ENCODE measurements at places on chromosomes 13 and 19.

- no peak for DNase-seq
Observed at GRCh38 chr19:6739883-6740588, 556 bp downstream of the TRIP10 start.

DNA sequence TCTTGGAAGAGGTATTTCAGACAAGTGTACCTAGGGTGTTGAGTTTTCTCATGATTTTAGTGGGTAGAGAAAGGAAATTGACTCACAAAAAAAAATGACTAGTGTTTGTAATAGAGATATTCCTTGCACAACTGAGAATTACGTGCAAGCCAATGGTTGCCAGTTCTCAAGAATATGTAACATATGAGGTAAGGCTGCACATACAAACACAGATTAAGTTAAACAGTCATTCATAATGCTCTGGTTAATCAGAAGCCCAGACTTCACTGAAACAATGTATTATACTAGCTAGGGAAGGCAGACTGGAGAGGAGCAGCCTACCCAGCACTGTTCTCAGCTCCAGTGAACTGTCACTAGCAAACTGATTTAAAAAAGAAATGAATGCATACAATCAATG, 418.3 kb downstream of the DIAPH3 start:
- no peak for DNase-seq

GRCh38 chr13:34507630-34508029, 434.4 kb upstream of the NBEA start:
- DNase-seq: no peak

DNA sequence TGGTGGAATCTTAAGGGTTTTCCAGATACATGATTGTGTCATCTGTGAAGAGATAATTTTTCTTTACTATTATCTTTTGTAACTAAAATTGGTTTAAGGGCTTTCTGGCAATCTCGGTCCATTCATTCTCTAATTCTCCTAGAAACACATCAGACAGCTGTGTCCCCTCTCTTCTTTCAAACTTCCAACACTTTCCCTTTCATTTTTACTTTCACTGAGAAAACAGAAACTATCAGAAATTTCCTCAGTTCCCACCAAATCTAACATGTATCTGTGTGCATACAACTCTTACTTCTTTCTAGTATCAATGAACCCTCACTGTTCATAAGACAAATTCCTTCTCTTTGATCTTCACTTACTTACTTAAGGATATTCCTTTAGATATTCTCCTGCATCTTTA, 40.2 kb downstream of the KCNRG start:
- no peak for DNase-seq

DNA sequence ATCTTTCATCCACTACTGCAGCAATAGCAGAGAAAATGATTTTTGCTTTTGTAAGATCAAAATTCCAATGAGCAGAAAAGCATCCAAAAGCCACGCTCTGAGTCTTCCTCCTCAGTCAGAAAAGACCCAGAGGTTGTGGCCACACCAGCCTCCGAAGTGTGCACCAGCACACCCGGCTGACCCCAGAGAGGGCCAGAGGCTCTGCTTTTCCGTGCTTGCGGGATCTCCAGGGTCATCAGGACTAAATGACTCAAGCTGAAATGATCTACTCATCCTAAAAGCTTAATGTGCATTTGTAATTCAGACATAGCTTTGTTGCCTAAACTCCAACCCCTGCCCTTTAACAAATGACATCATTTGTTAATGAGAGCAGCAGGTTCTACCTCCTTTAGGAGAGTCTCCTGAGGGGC, 16.5 kb downstream of the RXFP2 start:
- DNase-seq: no peak

GRCh38 chr19:27392027-27392632, 1820.8 kb downstream of the UQCRFS1 start:
- DNase-seq: no peak

DNA sequence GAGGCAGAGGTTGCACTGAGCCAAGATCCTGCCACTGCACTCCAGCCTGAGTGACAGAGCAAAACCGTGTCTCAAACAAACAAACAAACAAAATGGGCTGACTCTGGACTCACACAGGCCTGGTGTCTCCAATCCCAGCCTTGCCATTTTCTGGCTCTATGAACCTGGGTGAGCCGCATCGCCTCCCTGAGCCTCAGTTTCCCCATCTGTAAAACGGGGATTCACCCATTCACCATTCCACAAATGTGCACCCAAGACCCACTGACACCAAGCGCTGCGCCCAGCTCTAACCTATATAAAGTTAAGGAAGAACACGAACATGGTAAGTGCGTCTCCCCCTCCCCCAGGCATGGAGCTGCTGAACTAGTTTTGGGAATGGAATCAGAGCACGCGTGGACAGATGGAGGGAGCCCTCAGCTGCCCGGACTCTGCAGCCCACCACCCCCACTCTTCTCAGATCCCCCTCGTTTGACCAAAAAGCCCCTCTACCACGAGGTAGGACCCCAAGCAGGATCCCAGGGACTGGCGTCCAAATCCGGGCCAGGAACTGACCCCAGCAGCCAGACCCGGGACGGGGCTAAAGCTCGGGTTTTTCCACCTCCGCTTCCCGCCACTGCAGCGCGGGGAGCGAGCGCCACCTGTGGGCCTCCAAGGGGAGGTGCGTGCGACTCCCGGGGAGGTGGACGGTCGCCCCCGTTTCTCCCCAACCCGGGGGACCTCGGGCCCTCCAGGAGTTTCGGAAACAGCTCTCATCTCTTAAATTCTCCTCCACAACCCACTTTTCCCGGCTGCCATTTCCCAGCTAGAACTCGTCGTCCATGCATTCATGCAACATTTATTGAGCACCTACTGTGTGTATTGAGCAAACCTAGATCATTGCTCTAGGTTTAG, 33.0 kb upstream of the ADGRE5 start:
- no peak for DNase-seq

GRCh38 chr19:18967358-18968146, 26.5 kb upstream of the HOMER3 start:
- DNase-seq: no peak

GRCh38 chr13:39910041-39910440, 254.6 kb downstream of the COG6 start:
- no peak for DNase-seq

DNA sequence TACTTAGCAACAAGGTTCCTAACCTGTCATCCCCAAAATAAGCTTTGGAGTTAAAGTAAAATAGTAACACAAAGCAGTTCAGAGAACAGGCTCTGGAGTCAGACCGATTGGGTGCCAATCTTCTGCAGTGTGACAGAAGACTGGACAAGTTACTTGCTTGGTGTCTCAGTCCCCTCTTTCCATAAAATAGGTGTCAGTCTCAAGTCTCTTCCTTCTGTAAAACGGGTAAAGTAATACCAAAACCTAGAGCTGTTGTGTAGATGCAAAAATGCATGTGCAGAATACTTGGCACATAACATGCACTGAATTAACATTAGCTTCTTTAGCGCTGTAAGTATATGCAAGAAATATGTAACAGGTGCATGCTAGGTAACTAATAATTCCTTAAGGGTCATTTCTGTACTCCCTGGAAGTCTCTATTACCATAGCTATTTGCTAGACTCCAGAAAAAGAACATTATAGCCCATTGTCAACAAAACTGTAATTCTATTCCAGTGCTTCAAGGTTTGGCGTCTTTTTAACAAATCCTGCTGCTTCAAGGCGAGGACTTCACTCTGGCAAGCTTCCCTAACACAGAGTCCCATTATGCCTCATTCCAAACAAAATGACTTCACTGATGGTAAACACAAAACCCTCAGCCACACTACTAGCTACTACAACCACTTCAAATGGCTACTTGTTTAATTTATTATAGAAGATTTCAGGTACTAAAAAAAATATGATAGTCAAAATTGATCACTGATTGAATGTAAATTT, 32.8 kb downstream of the ELF1 start:
- no peak for DNase-seq

GRCh38 chr13:92224052-92224821, 825.8 kb downstream of the GPC5 start:
- no peak for DNase-seq

GRCh38 chr19:18777301-18778075, 13.6 kb downstream of the COMP start:
- DNase-seq: no peak

DNA sequence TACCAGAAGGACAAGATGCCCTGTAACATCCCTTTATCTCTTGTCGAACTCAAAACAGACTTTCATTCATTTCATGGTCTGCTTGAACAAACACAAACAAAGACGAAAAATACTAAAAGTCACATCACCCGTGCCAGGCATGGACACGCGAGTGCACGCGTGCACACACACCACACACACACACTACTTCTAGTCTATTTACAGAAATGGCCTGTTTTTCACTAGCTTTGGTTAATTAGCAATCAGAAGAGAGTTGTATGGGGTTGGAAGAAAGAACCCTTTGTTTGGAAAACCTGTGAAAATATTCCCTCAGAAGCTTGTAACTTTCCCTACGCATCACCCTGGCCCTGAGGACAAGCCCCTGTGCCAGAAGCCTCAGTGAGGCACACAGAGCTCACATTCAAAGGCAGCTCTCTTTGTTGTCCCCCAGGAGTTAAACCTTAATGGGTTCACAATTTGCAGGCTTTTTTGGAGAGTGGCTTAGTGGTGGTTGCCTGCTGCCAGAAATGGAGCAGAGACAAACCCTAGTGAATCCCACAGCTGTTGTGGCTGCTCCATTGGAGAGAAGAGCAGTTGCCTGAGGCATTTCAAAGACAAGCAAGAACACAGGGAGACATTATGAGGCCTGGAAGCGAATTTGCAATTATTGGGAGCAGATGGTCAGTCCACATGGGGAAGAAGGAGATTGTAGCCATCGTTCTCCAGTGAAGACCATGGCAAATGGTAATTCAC, 55.9 kb downstream of the STARD13 start:
- DNase-seq: no peak

DNA sequence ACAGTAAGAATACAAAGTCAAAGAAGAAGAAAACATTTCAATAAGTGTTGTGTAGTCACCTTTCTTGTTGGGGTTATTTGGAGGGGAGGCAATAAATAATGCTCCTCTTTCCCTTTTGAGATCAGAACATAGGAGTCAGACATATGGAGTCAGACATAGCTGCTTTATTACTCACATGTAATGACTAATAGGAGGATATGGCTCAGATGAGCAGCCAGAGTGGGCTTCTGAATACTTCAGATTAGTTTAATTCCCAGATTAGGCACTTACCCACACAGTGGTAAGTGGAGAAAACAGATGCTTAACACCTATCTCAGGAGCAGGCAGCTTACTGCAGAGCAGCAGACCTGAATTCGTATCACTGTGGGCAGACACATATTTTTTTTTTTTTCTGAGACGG, 31.7 kb upstream of the C1QTNF9B start:
- DNase-seq: no peak
